ENCODE measurements at places on chromosomes 3 and 15. TPM values are rescaled to one million over a fixed set of nuclear protein-coding genes. Genes with fewer than 3 reads are reported as not detected.

Gene C3orf49
- total RNA-seq: not detected

Gene LARP6
- not detected for total RNA-seq

Gene CSPG4
- not detected for total RNA-seq

Gene SPINK8
- total RNA-seq: not detected
